ENCODE measurements at places on chromosomes 7 and 10. TPM values are rescaled to one million over a fixed set of nuclear protein-coding genes. Genes with fewer than 3 reads are reported as not detected.

DNA sequence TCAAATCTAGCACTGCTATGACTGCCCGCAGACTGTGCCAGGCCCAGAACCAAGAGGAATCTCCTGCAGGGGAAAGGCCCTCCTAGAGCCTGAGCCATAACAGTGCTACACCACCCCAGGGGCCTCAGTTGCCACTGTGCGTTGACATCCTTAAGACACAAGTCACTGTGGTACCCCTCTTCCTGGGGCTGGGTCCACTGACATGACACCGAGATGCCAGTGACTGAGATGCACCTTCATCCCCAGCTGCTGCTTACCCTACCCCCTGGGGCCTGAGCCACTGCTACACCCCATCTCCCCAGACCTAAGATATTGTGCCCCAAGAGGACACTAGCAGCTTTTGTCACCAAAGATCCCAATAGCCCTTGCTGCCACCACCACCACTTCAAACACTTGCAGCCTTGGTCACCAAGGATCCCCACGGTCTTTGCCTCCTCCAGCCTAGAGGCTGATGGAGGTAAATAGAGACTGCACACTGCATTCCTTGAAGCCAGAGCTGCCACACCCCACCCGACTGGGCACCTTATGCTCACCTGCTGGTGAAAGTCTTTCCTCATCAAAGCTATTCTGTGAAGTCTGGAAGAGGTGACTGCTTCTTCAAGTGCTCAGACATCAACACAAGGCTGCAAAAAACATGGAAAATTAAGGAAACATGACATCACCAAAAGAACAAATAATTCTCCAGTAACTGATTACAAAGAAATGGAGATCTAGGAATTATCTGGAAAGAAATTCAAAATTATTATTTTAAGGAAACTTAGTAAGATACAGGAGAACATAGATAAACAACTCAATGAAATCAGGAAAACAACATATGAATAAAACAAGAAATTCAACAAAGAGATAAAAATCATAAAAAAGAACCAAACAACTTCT lies 40.4 kb upstream of the SHH start:
- no peak for DNase-seq

DNA sequence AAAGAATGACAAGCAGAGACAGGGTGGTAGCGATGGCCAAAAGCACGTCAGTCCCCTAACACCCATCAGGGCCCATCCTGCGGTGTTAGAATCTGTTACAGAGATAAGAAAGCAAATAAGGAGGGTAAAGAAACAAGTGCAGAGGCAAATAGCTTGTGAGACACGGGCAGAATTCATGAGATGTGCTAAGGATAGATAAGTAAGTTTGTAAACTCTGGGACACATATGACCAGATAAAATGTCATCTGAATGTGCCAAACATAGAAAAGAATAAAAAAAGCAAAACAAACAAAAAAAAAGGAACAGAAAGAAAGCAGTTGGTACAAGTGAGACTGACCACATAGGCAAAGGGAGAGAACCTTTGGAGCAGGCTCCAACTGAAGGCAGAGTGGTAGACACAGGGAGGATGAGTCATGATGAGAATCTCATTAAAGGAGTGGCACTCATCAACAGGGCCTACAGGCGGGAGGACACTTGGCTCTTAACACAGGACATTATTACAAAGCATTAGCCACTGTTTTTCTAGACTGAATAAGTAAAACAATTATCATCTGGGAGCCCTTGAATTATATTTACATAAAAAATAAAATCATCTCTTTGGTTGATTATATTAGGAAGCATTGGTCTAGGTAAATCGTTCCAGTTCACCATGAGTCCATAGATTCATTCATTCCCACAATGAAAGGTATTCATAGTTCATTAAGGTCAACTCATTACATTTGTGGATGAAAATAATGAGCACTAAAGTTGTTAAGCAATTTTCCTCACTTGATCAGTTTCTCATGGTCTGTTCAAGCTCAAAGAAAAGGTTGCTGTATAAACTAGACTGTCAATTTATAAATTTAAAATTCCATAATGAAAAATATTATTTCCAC lies 21.5 kb upstream of the EPHB6 start:
- DNase-seq: no peak

- DNase-seq: no peak
Observed at GRCh38 chr10:37752334-37752875, 105.0 kb downstream of the ZNF248 start.

DNA sequence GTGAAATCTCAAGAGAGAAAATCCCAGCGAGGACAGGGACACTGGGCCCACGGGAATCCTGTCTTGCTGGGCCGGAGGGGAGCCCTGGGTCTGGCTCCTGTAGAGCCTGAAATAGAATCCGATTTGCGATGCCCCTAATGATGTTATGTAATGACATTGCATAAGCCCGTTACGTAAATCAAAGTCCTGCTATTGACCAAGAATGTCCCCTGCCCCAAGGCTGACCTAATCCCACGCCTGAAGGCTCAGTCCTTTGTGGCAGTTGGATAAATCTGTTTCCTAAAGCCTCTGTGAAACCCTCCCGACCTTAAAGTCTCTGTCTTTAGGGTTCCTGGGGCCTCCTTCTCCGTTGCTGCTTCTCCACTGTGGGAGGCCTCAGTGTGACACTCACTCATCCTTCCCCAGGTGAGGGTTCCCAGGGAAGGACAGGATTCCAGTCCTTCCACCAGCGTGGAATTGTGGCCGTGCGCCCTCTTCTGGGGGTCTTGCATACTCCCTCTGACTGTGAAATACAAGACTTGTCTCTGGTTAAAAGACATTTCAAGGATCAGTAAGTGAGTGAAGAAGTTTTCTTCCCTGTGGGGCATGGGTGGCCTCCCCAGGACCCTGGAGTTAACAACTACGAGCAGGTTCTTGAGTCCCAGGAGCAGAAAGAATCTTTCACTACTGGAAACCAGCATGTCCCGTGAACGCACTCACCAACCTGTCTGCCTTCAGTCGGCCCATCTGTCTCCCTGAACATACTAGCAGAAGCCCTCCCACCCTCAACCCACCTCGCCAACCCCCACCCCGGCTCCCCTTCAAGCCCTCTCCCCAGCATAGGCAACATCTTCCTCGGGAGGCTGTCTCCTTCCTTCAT lies 19.8 kb downstream of the ZNF467 start:
- peak; percentile 12 for DNase-seq

GRCh38 chr10:105974803-105975456 lies 1189.6 kb downstream of the SORCS1 start:
- no peak for DNase-seq

DNA sequence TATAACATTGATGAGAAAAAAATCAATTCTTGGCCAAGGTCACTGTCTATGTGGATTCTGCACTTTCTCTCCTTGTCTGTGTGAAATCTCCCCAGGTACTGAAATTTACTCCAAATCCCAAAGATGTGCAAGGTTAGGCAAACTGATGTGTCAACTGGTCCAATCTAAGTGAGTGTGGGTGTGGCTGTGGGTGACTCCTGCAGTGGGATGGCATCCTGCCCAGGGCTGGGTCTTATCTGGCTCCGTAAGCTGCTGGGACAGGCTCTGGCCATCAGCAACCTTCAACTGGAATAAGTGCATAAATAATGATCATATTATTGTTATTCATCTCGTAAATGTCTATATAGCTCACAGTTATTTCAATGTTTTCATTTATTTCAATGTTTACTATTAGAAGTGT lies 79.3 kb downstream of the JCAD start:
- DNase-seq: peak; percentile 60

DNA sequence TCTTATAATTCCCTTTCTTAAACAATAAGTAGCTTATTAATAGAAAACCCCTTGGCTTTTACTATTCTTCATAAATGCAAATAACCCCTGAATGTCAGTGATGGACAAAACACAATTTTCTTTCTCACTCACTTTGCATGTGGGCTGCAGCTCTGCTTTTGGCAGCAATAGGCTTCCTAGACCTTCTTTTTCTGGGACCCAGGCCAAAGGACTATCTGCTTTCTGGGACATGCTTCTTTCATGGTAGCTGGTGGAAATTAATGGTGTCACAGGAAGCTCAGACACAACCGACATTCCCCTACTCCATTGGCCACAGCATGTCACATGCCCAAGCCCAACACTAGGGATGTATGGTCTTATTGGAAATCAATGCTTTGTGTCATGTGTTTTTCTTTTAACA lies 134.3 kb upstream of the MDFIC start:
- DNase-seq: peak; percentile 6

GRCh38 chr10:61565819-61566560 lies 96.7 kb upstream of the CABCOCO1 start:
- DNase-seq: no peak

The GJD4 gene
- not detected for total RNA-seq

GRCh38 chr7:1768832-1769231 lies 98.8 kb downstream of the ELFN1 start:
- DNase-seq: no peak

- DNase-seq: peak; percentile 23
Observed at GRCh38 chr10:4698075-4698474, 127.9 kb upstream of the AKR1E2 start.

DNA sequence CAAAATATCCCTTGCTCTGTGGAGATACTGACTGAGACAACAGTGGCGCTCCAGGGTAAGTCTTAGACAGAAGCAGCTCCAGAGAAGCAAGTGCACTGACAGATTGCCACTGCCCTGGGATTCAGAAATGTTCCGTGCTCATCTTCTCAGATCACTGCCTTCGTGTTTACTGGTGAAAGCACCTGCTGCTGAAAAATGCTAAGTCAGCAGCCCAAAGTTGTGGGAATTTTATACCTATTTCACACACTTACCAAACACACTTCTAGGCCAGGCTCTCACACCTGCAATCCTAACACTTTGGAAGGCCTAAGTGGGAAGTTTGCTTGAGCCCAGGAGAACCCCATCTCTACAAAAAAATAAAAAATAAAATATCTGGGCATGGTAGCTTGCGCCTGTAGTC lies 63.2 kb upstream of the DLX6 start:
- no peak for DNase-seq

- DNase-seq: no peak
Observed at GRCh38 chr10:16890691-16891090, 73.5 kb upstream of the RSU1 start.

GRCh38 chr7:69283421-69283820 lies 314.9 kb upstream of the AUTS2 start:
- DNase-seq: peak; percentile 76

- DNase-seq: no peak
Observed at GRCh38 chr10:1939016-1939415, 201.7 kb upstream of the ADARB2 start.

The EPDR1 gene
- 23.6 TPM for total RNA-seq

GRCh38 chr10:13587391-13587790 lies 626 bp downstream of the PRPF18 start:
- DNase-seq: no peak

GRCh38 chr7:143295870-143296269 lies 7.7 kb downstream of the CASP2 start:
- peak; percentile 82 for DNase-seq

DNA sequence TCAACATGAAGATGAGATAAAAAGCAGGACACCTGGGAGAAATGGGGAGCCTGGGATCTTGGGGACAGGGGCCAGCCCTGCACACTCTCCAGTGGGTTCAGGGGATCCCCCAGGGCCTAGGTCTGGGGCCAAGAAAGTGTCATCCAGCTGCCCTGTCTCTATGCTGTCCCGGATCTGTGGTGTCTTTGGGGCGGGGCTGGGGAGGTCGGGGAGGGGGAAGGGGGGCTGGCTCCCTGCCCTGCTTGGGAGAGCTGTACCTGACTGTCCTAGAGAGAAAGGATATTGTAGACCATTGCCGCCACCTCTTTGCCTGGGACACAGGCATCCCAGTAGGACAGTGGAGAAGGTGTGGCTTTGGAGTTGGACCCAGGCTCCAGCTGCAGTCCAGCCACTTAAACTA lies 7.0 kb upstream of the SPACDR start:
- no peak for DNase-seq

GRCh38 chr10:69073736-69074364 lies 14.1 kb upstream of the SRGN start:
- DNase-seq: no peak

The TEX36 gene
- not detected for total RNA-seq

The MYPN gene
- 0.11 TPM for total RNA-seq

GRCh38 chr10:126972635-126973414 lies 67.6 kb downstream of the DOCK1 start:
- peak; percentile 95 for DNase-seq

GRCh38 chr10:114363745-114364454 lies 40.4 kb downstream of the AFAP1L2 start:
- no peak for DNase-seq

DNA sequence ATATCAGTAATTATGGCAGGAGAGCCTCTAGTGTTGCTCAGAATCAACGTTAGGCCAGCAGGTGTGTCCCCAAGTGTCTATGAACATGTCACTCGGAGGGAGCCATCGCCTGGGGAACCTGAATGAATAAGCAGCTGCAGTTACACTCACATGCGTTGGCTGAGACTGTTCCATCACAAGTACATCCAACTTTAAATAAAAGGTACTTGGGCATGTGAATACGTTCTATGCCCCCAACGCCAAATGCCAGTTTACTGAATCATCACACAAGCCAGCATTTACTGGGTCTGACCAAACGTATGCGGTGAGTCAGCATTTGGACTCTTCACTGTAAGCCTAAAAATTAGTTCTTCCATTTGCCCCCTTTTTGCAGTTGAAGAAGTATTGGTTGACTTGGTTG lies 207.6 kb upstream of the PLXNA4 start:
- peak; percentile 96 for DNase-seq

The AMPH gene
- total RNA-seq: 3.3 TPM

GRCh38 chr10:128863823-128864405 lies 603.1 kb upstream of the MGMT start:
- no peak for DNase-seq

The TMEM213 gene
- not detected for total RNA-seq

GRCh38 chr7:120993553-120994191 lies 5.2 kb downstream of the CPED1 start:
- DNase-seq: peak; percentile 44

GRCh38 chr10:47354165-47354564 lies 6.0 kb downstream of the RBP3 start:
- no peak for DNase-seq

DNA sequence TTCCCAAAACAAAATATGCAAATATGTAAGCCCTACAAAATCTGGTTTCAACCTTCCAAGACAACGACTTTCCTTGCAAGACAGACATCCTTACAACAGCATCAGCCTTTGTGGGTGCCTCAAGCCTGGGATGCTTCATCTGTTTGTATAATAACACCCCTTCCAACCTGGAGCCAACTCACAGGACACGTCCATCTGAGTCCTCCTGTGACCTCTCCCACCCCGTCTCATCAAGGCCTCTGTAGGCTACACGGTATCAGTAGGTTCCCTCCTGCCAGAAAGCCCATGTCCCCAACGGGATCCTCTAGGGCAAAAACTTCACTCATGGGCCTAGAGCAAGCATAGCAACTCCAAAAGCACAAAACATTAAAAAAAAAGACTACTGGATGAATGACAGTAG lies 173.2 kb downstream of the TNS3 start:
- DNase-seq: no peak

The SPDYE11 gene
- not detected for total RNA-seq

The TMEM196 gene
- total RNA-seq: not detected

DNA sequence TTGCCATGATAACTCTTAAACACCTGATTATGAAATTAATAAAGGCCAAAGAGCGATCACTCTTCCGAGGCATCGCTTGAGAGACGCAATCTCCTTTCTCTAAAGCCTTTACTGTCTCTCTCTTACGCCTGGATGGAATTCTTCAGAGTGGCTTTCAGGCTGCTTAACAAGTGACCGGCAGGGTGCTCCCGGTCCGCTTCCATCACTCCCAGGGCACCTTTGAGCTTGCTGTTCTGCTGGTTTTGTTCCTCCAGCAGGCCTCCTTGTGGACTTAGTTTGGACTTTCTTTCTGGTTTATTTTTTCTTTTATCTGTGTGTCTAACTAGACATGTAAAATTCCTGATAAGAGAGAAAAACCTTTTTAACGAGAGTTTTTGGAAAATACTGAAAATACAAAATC lies 60.9 kb downstream of the MRPL32 start:
- no peak for DNase-seq

- DNase-seq: no peak
Observed at GRCh38 chr10:43026039-43026973, 50.6 kb upstream of the RET start.

Measured in astrocyte (in vitro differentiated cells and primary cell).